ENCODE measurements at places on chromosomes 5 and 9.
A peak's percentile ranks its signal among the peaks of the same experiment; 100 is the strongest.

- no peak for DNase-seq
Observed at GRCh38 chr9:19286634-19287188, 56.2 kb downstream of the DENND4C start.

DNA sequence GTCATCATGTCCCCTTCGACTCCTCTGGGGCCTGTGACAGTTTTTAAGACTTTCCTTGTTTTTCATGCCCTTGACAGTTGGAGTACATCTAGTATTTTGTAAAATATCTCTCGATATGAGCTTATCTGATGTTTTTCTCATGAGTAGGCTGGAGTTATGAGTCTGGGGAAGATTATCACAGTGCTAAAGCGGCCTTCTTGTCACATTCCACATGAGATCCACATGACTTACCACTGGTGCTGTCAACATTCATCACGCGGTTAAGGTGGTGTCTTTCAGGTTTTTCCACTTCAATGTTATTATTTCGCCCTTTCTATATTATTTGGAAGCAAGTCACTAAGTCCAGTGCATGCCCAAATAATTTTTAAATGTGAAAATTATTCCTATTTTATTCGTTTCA lies 17.1 kb upstream of the CAST start:
- DNase-seq, result no peak

GRCh38 chr9:124617477-124618141 lies 110.4 kb upstream of the NR5A1 start:
- DNase-seq, result peak; percentile 74

- DNase-seq, result no peak
Observed at GRCh38 chr9:4615251-4615650, 46.8 kb upstream of the PLPP6 start.

GRCh38 chr9:72294936-72295335 lies 70.1 kb downstream of the ZFAND5 start:
- no peak for DNase-seq

DNA sequence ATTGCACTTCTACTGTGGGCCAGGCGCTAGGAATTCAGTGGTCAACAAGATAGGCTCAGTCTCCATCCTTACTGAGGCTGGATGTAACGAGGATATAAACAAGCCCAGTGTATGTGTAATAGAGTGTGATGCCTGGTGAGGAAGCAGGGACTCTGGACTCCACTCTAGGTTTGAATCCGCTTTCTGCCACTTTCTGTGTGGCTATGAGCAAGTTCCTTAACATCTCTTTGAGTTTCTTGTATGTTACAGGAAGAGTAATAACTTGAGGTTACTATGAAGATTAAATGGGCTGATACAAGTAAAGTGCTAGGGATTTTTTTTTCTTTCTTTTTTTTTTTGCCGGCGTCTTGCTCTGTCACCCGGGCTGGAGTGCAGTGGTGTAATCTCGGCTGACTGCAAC lies 12.4 kb downstream of the DOCK2 start:
- DNase-seq, result no peak

DNA sequence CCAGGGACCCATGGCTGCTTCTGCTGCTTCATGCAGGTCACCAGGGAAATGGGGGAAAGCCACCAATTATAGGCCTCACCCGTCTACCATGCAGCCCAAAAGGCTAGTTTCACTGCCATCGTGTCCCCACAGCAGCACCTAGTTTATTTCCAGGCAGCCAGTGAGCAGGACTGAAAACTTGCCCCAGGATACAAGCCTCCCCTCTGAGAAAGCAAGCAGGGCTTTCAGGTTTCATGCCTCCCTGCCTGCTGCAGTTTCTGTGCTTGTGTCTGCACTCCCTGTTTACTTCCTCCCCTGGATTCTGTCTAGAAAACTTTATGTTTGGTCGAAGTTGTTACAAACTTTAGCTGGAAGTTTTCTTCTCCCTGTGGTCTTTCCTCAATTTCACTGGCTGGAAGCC lies 319.1 kb downstream of the ANXA1 start:
- DNase-seq, result no peak

- no peak for DNase-seq
Observed at GRCh38 chr5:40507095-40507494, 172.6 kb upstream of the PTGER4 start.

- DNase-seq, result no peak
Observed at GRCh38 chr9:129720181-129720864, 32.5 kb downstream of the PTGES start.

GRCh38 chr9:134178768-134179551 lies 14.6 kb upstream of the RNU6ATAC start:
- DNase-seq, result peak; percentile 11

GRCh38 chr5:97182571-97183099 lies 412 bp downstream of the RIOK2 start:
- no peak for DNase-seq

GRCh38 chr9:125861405-125862058 lies 114.4 kb downstream of the PBX3 start:
- no peak for DNase-seq

DNA sequence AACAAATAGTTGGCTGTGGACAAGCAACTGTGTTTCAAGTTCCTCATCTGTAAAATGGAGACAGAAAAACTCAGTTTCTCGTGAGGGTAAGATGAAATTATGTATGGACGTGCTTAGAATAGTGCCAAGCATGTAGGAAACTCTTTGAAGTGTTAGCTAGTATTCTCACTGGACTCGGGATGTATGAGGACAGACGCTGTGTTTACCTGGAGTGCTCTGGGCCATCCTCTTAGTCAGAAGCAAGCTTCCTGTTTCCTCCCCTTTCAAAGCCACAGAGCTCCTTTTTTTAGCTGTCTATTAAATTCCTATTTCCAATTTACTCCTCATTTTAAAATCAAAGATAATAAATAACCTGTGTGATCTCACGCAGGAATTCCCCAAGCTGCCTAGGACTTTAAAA lies 23.8 kb upstream of the IQGAP2 start:
- DNase-seq, result no peak

GRCh38 chr5:56350597-56351170 lies 117.6 kb upstream of the ANKRD55 start:
- no peak for DNase-seq

GRCh38 chr5:87156631-87157030 lies 111.1 kb upstream of the RASA1 start:
- no peak for DNase-seq

GRCh38 chr5:153340738-153341137 lies 149.7 kb upstream of the GRIA1 start:
- no peak for DNase-seq

- no peak for DNase-seq
Observed at GRCh38 chr5:73437101-73437776, 11.3 kb downstream of the FOXD1 start.

GRCh38 chr5:55997742-55998351 lies 3.1 kb upstream of the IL6ST start:
- no peak for DNase-seq

- no peak for DNase-seq
Observed at GRCh38 chr5:134449167-134449566, 37.5 kb upstream of the CDKN2AIPNL start.

- no peak for DNase-seq
Observed at GRCh38 chr9:117957267-117957666, 253.1 kb downstream of the TLR4 start.

GRCh38 chr5:69364414-69364813 lies 4.9 kb downstream of the AK6 start:
- DNase-seq, result no peak

DNA sequence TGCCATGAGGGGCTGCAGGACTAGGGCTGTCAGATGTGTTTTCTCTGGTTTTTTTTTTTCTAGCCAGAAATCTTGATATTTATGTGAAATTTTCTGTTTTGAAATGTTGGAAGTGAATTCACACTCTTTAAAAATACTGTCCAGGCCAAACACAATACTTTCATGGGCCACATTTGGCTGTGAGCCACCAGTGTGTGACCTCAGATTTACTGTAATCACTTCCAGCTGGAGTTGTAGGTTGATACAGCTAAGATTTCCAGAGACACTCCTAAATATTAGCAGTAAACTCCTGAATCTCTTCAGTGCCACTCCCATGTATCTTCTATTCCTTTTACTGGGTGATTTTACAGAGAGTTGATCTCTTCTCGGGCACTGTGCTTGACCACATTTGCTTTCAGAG lies 92.2 kb upstream of the CKMT2 start:
- no peak for DNase-seq

DNA sequence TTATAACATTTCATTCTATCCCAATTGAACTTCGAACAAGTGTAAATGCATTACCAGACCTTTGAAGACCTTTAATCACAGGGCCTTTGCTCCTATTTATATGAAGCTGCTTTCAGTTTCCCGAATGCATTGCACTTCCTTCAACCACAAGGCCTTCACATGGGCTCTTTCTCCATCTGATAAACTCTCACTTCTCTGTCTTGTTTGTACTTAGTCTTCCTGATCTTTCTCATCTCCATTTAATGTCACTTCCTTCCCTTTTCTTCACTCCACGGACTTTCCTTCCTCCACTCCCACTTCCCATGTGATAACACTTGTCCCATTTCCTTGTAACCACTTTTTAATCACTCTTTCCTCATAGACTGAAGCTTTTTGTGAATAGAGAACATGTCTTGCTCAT lies 74.3 kb upstream of the TNC start:
- DNase-seq, result no peak
